ENCODE measurements at places on chromosomes 6 and 20. TPM values are rescaled to one million over a fixed set of nuclear protein-coding genes. Genes with fewer than 3 reads are reported as not detected.
A peak's percentile ranks its signal among the peaks of the same experiment; 100 is the strongest.

- DNase-seq = no peak
These were observed 51.2 kb upstream of the LYRM2 start for GRCh38 chr6:89689732-89690131.

- no peak for DNase-seq
These were observed 9.6 kb upstream of the WFDC11 start for GRCh38 chr20:45679650-45680049.

DNA sequence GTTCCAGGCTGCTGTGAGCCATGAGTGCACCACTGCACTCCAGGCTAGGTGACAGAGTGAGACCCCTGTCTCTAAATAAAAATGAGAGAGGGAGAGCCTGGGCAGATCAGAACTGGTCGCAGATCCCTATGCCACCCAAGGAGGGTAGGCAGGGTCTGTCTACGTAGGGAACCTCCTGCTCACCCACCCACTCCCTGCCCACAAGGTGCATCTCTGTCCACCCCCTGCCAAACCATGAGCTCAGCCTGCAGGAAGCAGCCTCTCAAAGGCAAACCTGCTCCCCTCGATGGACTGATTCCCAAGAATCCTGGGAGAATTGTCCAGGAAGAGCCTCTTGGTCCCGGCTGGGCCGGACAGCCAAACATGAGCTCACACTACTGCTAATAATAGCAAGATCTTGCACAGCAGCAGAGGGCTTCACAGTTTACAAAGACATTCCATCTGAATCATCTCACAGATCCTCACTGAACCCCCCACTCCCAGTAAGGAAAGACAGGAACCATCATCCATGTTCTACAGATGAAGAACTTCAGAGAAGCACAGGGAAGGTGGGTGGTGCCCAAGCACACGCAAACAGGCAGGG is 27.8 kb upstream of the TLDC2 start:
- DNase-seq = peak; percentile 38

- DNase-seq = peak; percentile 64
These were observed 838 bp upstream of the NKX2-2 start for GRCh38 chr20:21514553-21515251.

GRCh38 chr6:120405947-120406346 is 928.3 kb downstream of the TBC1D32 start:
- no peak for DNase-seq

GRCh38 chr6:118705544-118706491 is 54.4 kb upstream of the CEP85L start:
- peak; percentile 59 for DNase-seq

DNA sequence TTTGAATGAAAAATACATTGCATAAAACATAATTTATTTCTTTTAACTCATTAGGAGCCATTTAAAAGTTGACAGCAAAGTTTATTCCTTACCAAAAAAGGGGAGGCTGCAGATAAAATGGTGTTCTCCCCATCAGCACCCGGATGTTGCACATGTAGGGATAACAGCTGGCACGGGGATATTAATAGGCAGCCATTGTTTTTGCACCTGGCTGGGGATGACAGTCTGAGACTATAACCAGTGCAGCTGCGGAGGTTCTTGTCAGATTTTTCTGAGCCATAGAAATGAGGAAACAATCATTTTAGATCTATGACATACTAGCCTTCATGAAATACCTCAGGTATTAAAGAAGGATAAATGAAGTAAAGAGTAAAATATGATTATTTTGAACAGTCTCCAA is 20.1 kb upstream of the HECA start:
- DNase-seq = no peak

- peak; percentile 21 for DNase-seq
These were observed 202.8 kb upstream of the CST7 start for GRCh38 chr20:24746351-24746685.

DNA sequence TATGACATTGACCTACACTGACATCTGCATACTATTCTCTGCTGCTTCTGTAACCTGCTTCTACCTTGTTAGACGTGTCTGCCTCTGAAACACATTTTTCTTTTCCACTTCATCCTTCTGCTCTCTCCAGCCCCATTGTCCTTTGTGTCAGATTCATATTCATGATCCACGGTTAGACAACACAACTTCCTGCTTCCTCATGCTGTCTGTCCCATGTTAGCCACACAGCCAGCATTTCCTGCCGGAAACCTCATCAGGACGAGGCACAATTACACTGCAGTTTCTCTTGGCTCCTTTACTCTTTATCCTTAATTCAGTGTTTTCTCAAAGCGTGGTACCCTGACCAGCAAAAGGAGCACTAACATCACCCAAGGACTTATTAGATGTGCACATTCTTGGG is 150.2 kb downstream of the TBC1D7 start:
- DNase-seq = peak; percentile 18

DNA sequence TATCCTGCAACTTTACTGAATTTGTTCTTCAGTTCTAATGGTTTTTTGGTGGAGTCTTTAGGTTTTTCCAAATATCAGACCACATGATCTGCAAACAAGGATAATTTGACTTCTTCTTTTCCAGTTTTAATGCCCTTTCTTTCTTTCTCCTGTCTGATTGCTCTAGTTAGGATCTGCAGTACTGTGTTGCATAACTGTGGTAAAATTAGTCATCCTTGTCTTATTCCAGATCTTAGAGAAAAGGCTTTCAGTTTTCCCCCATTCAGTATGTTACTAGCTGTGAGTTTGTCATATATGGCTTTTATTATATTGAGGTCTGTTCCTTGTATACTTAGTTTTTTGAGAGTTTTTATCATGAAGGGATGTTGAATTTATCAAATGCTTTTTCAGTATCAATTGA is 4.3 kb downstream of the MICA start:
- peak; percentile 41 for DNase-seq

DNA sequence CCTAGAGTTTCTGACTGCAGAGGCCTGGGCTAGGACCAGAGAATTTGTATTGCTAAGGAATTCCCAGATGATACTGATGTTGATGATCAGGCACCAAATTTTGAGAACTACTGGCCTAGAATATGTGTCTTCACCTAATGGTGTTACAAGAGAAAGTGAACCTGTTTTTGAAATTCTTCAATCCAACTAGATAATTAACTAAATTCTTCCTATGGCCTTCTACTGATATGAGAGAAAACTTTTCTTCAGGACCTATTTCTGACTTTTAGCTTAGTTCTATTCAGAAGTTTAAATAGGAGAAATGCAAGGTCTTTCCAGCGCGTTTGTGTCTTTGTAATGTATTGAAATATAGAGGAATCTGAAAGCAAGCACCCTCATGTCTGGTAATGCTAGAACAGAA is 7.3 kb downstream of the NKAIN2 start:
- DNase-seq = no peak

- peak; percentile 42 for DNase-seq
These were observed 36.1 kb upstream of the NKX2-4 start for GRCh38 chr20:21433329-21433890.

GRCh38 chr20:38812182-38812581 is 6.7 kb downstream of the PPP1R16B start:
- DNase-seq = no peak

DNA sequence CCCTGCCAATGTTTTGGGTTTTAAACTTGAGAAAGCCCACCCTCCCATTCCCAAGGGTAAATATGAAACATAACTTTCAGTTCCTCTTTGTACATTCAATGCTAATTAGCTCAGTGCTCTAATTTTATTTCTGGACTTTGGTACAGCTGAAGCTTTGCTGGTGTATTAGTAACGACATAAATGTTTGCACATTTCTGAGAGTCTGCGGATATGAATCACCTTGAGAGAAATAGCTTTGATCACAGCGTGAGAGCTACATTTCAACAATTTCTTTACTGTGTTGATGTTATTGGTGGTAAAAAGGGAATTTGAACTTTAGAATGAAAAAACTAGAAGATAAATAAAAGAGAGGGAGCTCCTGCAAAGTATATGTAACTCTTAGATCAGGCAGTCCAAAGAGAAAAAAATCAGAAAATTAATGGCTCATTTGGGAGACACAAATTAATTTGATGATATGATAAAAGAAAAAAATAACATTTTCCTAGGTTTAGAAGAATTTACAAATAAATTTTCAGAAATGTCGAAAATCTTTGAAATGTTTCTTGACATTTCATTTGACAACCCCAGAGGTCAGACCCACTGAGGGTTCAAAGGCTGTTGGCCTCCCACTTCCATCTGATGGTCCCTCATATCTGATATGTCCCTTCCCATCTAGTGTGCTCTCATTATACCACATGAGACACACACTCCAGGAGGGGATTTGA is 38.5 kb upstream of the CAP2 start:
- DNase-seq = peak; percentile 67

Gene FAM217A
- total RNA-seq = not detected

Gene OR12D3
- total RNA-seq = not detected

Gene TMC2
- total RNA-seq = not detected

Gene HLA-DQA1
- 0.40 TPM for total RNA-seq

Gene GGTLC1
- total RNA-seq = not detected

Gene NOX3
- total RNA-seq = not detected
